ENCODE measurements at places on chromosomes 6 and 20.

- no peak for DNase-seq
Observed at GRCh38 chr20:44613575-44613974, 31.2 kb downstream of the PKIG start.

- no peak for DNase-seq
Observed at GRCh38 chr6:15503346-15503680, 159.5 kb downstream of the DTNBP1 start.

- DNase-seq = no peak
Observed at GRCh38 chr20:63125838-63126601, 89.9 kb downstream of the YTHDF1 start.

DNA sequence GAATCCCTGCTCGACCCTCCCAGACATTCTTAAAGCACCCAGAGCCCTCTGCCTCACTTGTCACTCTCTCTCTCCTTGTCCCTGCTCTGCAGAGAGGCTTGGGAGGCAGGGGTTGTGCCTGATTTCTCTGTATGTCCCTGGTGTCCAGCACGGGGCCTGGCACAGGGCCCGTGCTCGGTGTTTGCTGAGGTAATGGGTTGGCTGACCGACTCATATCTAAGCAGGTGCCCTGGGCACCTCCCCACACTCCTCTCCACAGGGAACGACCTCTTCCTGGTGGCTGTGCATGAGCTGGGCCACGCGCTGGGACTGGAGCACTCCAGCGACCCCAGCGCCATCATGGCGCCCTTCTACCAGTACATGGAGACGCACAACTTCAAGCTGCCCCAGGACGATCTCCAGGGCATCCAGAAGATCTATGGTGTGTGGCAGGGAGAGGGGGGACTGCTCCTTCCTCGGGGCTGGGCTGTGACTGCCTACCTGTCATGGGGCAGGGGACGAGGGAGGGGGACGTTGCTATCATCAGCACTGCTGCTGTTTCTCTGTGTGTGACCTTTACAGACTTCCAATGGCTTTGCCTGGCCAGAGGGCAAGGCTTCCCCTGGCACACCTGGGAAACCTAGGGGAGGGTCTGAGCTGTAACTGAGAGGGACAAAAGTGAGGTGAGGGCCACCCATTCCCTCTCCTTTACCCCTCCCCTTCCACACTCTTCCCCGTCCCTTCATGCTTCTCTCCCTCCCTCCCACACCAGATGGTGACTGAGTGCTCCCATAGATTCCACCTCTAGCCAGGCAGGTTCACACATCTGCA is 14.2 kb downstream of the MMP24OS start:
- DNase-seq = no peak

GRCh38 chr20:62659488-62660239 is 17.4 kb downstream of the SLCO4A1 start:
- DNase-seq = no peak

DNA sequence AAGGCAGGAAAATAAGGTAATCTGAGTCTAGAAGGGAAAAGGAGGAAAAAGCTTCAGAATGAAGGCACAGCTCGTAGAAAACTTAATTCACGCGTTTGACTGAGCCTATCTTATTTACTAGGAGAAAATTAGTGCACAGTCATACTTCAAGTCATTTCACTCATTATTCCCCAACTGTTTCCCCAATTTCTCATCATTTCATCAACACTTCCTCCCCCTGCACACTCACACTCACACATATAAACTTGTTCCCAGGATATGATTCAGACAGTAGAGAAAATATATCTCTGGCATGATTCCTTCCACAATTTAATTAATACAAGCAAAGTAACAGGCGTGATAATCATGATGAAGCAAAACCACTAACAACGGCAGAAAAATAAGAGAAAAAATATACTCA is 94.5 kb upstream of the F13A1 start:
- no peak for DNase-seq

Data from colonic mucosa (tissue), 4 donors.